Effector memory CD4-positive, alpha-beta T cell (primary cell): ENCODE measurements at places on chromosomes 2 and 18.

GRCh38 chr2:129868151-129868550, 111.3 kb upstream of the RAB6C start:
- no peak for DNase-seq

DNA sequence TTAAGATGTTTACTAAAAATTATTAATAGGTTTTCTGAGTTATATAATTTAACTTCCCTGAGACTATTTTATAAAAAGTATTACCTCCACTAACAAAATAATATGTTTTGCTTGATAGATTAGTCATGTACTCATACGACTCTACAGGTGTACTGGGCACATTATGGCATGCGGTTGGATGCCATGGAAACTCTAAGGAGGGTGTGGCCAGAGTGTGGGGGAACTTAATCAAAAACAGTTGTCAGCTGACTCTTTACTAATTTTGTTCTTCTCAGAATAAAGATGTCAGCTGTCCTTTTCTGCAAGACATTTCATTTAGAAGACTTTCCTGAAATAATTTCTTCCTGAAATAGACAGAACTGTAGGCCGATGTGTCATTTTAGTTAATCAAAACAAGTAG, 228.3 kb upstream of the SIX3 start:
- DNase-seq = no peak

DNA sequence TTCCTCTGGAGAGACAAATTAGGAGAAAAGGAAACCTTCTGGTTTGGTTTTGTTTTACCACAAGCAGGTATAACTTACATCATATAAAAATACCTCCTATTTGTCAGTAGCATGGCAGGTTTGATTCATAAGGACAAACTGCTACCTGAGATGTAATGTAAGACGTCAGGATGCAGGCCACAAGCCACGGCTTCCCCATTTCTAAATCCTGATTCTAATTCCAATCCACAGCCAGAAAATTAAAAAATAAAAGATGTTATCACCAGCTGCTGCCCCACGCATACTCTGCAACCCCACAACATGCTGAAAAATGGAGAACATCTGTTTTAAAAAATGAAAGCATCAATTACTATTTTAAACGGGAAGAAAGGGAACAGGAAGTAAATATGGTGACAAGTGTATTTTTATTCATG, 197.6 kb downstream of the BCL11A start:
- no peak for DNase-seq

DNA sequence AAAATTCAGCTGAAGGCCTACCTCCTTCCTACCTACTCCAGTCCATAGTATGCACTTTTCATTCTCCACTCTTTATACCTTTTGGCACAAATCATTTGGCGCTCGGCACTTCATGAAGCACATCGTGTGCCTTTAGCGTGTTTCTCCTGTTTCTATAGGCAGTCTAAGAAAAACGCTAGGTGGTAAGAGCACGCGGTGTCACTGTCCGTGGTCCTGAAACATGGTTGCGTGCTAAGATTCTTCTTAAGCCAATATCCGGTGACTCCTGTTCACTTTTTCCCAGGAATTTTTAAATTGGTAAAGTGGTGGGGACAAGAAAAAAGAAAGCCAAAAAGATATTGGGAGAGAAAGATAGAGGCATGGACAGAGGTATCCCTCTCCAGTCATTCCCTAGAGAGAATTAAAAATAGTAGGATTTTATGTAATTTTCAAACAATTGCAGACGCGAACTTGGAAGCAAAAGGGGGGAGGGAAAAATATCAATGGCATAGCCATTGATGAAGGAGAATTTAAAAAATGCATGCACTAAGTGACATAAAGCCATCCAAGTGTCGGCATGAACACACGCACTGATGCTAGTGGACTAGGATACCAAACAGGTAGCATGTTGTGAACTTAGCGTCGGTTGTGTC, 1.4 kb upstream of the CTNNA2 start:
- no peak for DNase-seq

DNA sequence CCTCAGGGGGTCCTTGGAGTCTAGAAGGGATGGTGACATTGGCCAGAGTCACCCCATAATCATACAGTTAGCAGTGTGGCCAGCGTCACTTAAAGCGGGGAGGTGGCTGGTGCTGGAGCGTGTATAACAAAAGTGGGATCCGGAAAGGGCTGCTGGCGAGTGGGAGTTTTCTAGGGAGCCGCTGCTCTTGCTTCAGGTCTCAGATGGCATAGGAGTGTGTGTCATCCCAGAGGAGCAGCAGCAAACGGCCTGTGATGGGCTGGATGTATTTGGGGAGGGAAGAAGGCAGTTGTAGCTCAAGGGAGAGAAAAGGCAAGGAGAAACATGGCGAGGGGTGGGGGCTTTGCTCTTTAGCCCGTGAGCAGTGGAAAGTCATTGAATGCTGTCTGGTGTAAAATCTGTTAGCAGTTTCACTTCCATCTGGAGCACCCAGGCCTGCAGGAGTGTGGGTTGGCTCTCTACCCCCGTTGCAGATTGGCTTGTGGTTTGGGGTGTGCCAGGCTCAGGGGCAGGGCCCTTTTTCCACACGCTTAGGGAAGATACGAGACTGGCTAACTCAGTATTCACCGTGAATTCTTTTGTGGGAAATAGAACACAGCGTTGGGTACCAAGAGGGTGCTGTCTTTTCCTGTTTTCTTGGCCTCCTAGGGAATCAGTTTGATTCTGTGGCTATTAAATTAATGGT, 120.5 kb downstream of the AGAP1 start:
- no peak for DNase-seq
